ENCODE measurements at places on chromosomes 16 and 17.

GRCh38 chr16:54253118-54253517, 33.5 kb downstream of the IRX3 start:
- no peak for DNase-seq

DNA sequence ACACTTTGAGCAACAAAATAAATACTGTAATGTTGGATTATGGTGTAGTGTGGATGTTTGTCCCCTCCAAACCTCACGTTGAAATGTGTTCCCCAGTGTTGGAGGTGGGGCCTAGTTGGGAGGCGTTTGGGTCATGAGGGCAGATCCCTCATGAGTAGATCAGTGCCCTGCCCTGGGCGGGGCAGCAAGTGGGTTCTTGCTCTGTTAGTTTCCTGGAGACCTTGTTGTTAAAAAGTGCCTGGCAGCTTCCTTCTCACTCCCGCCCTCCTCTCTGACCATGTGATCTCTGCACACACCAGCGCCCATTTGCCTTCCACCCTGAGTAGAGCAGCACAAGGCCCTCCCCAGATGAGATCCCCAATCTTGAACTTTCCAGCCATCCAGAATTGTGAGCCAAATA, 67.7 kb downstream of the MPRIP start:
- DNase-seq: peak; percentile 55

DNA sequence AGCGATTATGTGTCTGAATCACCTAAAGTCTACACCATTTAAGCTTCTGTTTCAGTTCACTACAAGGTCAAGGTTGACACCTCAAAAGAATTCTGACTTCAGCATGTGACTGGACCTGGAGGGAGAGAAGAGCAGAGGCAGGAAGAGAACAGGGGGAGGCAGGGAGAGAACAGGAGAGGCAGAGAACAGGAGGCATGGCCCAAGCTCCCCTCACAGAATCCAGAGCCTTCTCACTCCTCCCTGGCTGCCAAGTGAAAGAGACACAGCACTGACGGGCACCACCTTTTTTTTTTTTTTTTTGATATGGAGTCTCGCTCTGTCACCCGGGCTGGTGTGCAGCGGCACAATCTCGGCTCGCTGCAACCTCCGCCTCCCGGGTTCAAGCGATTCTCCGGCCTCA, 11.4 kb downstream of the GGA2 start:
- no peak for DNase-seq

DNA sequence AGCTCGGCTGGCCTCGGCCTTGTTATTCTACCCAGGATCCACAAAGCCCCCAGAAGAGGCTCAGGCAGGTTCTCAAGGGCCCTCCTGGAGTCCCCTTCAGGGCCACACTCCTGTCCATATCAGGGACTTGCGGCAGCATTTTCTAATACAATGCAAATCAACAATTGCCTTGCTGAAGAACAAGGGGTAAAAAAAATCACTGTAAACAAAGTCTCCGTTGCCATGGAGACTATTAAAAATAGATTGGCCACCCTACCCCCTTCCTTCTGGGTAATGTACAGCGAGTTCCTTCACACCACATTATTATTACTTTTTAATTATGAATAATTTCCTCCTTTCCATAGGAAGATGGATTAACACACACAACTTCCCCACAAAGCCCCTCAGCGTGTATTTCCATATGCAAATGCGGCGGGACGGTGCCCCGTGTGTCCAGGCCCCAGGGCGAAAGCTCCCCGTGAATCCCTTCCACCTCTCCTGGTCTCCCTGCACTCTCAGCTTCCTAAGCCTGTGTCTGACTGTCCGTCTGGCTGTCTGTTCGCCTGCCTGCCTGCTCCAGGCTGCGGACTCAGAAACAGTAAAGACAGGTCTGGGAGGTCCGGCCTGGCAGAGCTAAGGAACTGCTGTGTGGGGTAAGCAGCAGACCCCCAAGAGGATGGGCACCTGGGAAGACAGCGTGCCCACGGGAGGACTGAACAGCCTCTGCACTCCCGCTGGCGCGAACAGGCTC, 196.6 kb downstream of the RBFOX3 start:
- no peak for DNase-seq

DNA sequence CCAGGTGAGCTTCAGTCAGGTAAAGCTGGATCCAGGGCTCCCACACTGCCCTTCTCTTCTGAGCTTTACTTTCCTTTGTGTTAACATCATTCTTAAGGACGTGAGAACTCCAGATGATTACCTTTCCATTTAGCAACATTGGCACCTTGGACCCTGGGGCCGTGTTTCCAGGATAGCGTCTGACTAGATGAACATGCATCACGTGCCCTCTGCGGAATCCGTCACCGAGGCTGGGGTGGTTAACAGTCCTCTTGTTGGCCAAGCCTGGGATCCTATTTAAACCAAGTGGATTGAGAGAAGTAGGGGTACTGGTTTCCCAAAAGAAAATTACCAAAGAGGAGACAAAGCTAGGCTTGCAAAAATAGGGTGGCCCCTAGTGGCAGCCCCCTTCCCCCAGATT, 3.9 kb upstream of the LAT start:
- no peak for DNase-seq

DNA sequence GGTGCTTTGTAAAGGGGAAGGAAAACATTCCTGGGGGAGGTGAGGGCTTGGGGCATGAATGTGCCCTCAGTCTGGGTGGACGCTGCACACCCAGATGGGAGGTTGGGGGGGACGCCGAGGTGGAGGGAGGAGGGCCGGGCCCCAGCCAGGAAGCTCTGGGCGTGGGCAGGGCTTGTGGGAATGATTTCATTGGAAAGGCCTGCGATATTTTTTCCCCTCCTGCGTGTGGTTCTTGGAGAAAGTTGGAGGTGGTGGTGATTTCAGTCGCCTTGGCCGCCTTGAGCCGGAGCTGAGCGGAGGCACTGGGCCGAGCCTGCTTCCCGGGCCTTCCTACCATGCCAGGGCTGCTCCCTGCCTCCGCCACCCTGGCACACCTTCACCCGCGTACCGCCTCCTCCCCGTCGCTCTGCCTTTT, 26.4 kb upstream of the CLEC18A start:
- no peak for DNase-seq

GRCh38 chr17:48577946-48578615, at the start of gene HOXB4:
Gene HOXB4 (minus strand): TSS chr17:48578350. CDS start chr17:48578319, 31 bp downstream.
- peak; percentile 77 for DNase-seq

DNA sequence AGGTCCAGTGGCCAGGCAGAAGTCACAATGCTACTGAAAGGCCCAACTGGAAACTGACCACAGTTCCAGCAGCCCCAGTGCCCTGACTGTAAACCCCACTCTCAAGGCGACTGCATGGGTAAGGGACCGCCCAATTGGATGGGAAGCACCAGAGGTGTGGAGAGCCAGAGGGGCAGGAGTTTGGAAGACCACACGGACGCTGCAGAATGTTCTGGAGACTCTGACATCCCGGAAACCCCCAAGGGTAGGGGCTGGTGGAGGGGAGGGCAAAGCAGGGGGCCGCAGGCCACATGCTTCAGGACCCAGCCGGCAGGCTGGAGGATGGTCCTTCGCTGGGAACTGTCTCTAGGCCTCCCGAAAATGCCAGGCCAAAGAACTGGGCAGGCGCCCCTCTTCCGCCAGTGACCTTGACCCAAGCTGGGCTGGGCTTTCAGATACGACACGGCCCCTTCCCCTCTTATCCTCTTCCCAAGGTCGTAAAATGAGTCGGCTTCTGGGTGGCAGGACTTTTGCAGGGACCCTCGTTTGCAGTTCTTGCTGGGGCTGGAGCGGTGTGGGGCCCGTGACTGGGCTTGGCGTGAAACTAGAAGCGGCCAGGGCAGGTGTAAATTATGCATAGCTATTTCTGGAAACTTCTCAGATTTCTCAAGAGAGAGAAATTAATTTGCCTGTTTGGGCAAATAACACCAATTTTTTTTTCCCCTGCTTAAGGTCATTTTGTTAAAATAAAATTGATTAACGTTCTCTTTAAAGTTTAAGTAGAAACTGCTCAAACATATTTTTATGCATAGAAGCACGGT, 110.2 kb downstream of the C16orf78 start:
- DNase-seq: no peak

DNA sequence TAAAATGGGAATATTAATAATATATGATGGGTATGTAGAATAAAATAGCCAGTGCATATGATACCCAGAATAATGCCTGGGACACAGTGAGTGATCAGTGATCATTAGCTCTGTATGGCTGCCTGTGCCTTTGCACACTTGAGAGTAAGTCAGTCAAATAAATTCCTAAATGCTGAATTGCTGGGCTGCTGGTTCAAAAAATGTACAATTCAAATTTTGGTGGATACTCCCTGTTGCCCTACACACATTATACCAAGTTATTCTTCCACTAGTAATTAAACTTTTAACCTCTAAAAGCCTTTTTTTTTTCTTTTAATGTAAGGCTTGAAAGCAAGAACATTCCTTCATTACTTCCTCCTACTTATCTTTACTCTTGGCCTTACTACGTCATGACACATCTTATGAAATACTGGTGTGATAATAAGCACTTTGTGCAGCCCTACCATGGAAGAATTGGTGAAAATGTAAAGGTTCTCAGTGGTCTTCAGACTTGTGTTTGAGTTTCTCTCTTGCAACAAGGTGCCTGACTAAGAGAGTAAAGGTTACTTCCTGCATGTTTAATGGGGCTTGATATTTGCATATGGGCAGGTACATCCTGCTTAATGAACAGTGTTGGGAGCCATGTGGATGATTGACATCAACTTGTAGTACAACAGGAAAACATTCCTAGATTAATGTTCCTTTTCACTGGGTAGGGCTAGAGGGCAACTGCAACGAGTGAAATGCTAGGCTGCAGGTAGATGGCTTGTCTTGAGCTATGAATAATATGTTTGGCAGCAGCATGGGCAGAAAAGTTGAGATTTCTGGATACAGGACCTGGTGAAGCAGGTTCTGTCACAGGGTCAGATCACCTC, 84.3 kb downstream of the PRKCA start:
- no peak for DNase-seq

DNA sequence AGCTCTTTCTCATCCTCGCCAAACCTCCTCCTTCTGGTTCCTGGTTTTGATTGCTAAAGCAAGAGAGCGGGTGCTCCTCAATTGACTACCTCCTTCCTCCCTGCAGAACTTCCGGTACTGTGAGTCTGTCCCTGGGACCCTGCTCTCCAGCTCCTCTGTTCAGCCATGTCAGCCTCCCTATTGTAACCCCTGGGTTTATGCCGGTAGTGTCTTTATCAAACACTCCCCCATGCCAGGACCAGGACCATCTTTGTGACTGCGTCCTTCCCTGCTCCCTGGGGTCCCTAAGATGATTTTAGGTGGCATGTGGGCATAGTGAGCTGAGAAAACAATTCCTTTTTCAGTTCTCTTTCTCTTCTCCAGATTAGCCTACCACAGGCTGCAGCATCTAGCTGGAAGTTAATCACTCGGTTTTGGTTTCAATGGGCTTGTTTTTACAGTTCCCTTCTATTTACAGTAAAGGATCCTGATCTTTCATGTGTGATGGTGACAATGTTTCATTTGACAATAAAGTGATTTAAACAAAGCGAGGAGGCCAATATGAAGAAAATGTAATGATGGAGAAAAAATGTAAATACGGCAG, 27.7 kb upstream of the IL21R start:
- DNase-seq: peak; percentile 40

DNA sequence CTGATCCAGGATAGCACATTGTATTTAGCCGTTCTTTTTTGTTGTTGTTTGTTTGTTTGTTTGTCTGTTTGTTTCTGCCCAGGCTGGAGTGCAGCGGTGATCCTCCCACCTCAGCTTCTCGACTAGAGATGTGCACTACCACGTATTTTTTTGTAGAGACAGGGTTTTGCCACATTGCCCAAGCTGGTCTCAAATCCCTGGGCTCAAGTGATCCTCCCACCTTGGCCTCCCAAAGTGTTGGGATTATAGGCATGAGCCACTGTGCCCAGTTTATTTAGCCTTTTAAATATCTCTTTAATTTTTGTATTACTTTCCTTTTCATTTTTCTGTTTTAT, 9.2 kb upstream of the NLRC5 start:
- no peak for DNase-seq

DNA sequence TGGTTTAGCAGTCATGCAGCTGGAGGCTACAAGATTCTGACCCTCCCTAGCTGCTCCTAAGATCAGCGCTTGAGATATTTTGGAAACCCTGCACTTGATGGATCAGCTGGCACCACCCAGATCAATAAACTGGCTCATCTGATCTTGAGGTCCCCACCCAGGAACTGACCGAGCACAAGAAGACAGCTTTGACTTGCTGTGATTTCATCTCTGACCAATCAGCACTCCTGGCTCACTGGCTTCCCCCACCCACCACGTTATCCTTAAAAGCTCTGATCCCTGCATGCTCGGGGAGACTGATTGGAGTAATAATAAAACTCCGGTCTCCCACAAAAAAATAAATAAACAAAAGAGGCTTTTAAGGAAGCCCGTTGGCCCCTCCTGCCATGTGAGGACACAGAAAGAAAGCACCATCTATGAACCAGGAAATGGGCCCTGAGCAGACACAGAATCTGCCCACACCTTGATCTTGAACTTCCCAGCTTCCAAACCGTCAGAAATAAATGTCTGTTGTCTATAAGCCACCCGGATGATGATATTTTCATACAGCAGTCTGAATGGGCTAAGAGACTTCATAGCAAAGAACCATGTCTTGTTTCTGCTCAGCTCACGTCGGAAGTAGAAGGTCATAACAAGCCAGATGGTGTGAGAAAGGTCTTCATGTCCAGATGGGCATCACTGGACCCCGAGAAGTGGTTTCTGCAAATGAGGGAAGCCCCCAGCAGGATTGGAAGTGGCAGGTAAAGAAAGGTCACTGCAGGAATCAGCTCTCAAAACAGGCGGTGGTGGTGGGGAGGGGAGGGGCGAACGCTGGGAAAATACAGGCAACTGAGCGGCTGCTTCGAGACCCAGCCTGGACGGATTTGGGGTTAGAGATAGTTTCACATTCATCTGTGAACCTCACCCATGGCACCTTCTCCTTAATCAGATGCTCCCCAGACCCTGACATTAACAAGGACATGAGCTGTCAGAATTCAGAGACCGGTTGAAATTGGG, 19.8 kb upstream of the RPH3AL start:
- DNase-seq: no peak

DNA sequence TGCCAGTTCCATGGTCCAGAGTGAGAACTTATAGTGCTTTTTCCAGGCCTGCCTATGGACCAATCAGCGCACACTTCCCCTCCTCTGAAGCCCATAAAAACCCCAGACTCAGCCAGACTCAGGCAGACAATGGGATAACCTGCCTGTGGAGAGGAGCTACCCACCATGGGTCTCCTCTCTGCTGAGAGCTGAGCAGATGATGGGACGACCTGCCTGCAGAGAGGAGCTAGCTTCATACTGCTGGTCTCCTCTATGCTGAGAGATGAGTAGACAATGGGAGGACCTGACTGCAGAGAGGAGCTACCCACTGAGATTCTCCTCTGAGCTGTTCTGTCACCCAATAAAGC, 144.7 kb downstream of the MYO1D start:
- DNase-seq: no peak

GRCh38 chr16:75152635-75153034, 4.3 kb downstream of the ZFP1 start:
- no peak for DNase-seq

DNA sequence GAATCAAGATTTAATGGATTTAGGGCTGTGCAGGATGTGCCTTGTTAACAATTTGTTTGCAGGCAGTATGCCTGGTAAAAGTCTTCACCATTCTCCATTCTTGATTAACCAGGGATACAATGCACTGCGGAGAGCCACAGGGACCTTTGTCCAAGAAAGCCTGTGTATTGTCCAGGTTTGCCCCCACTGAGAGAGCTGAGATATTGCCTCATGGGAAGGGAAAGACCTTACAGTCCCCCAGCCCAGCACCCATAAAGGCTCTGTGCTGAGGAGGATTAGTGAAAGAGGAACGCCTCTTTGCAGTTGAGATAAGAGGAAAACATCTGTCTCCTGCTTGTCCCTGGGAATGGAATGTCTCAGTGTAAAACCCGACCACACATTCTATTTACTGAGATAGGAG, 2169.6 kb downstream of the TP53TG3F start:
- no peak for DNase-seq

GRCh38 chr16:48862087-48862532, 252.1 kb upstream of the N4BP1 start:
- no peak for DNase-seq

Measured in CD4-positive, alpha-beta T cell treated with Interleukin-17A for 4 hours (primary cell).